ENCODE measurements at places on chromosomes 1 and 21.

- peaks cover 10% of the 10 kb centered on the region for H3K4me1 ChIP-seq
- no peaks in the 10 kb centered on the region for H3K27me3 ChIP-seq
- no peak overlapping the region for H3K4me3 ChIP-seq
- no peak for DNase-seq
These were observed 55.9 kb downstream of the NEK7 start for GRCh38 chr1:198212675-198213074.

- no peak overlapping the region for H3K4me3 ChIP-seq
- DNase-seq: no peak
- H3K27me3 ChIP-seq: peaks cover 42% of the 10 kb centered on the region
- no peak overlapping the region for H3K27ac ChIP-seq
- no peaks in the 10 kb centered on the region for H3K36me3 ChIP-seq
These were observed 3.1 kb downstream of the ACTA1 start for GRCh38 chr1:229430761-229431283.

- no peaks in the 10 kb centered on the region for H3K4me1 ChIP-seq
- H3K36me3 ChIP-seq: peaks cover 8% of the 10 kb centered on the region
- no peak for DNase-seq
- no peaks in the 10 kb centered on the region for H3K27me3 ChIP-seq
These were observed 27.3 kb downstream of the TMEM200B start for GRCh38 chr1:29096231-29096886.

DNA sequence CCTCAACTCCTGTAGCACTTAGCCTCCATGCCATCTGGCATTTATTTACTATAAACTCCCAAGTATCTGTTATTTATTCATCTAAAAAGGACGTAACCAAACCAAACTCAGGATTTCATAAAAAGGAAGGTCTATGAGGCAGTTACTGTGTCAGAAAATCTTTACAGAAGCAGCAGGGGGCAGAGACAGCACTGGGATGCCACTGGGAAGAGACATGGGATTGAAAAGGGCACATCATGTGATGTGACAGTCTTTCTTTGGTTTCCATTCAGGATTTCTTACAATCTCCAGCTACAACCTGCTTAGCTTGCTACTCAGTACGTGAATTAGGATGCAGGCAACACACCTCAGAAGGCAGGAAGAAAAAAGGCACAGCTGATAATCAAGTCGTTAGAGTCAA is 31.2 kb downstream of the SPRTN start:
- H3K4me1 ChIP-seq: no peaks in the 10 kb centered on the region
- no peak overlapping the region for H3K27ac ChIP-seq
- peaks cover 12% of the 10 kb centered on the region for H3K36me3 ChIP-seq

GRCh38 chr1:159431904-159432303 is at the start of gene OR10J4:
OR10J4 (plus strand) TSS chr1:159432204.
- no peak within 1 kb of the TSS for H3K27ac ChIP-seq
- H3K4me1 ChIP-seq: peaks cover 14% of the 10 kb centered on the region
- H3K27me3 ChIP-seq: peaks cover 11% of the 10 kb centered on the region
- no peak within 1 kb of the TSS for H3K4me3 ChIP-seq

GRCh38 chr1:110134050-110134595 is 16.2 kb upstream of the SLC6A17 start:
- no peak overlapping the region for H3K4me3 ChIP-seq
- H3K4me1 ChIP-seq: peaks cover 6% of the 10 kb centered on the region
- no peaks in the 10 kb centered on the region for H3K36me3 ChIP-seq
- peaks cover 45% of the 10 kb centered on the region for H3K27me3 ChIP-seq
- H3K27ac ChIP-seq: no peak overlapping the region
